ENCODE measurements at places on chromosomes 5 and 9.
A peak's percentile ranks its signal among the peaks of the same experiment; 100 is the strongest.

GRCh38 chr5:144469106-144469505, 298.4 kb downstream of the KCTD16 start:
- no peak for DNase-seq

DNA sequence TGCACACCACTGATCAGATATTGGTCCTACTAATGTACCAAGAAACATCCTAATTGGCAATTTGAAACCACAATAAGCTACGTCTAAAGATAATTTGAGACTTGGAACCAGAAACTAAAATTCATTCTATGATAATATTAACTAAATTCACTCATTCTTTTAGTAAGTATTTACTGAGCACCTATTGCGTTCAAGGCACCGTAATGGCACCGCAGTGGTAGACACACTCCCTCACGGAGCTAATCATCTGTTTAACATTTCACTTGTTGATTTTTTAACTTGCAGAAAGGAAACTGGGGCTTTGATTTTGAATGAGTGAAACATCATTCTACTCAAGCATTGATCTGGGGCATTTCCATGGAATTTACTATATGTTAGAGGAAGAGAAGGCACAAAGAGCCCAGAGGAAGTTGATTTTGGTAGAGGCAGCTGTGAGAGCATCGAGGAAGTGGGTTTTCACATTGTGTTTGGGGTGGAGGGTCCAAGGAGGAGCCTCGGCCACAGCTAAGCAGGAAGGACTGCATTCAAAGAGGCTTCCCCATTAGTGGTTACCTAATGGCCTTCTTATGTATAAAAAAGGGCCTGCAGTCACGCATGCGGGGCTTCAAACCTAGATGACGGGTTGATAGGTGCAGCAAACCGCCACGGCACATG, 7.1 kb downstream of the RAPGEF1 start:
- DNase-seq: no peak

DNA sequence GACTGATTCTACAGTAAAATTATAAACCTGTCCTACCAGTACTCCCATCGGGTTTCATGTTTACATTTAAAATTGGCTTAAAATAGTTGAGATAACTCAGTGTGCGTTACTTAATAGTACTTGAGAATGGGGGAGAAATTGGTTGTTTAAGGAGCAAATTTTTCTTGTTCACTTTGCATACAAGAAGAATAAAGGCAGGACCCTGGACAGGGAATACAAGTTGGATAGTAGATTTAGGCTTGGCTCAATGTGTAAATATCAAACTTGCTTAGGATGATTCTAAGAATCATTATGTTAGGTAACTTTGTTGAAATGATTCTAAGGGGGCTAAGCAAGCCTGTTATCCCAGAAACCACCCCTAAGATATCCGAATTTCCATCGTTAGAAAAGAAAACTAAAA, 448.4 kb upstream of the TLE4 start:
- DNase-seq: no peak

DNA sequence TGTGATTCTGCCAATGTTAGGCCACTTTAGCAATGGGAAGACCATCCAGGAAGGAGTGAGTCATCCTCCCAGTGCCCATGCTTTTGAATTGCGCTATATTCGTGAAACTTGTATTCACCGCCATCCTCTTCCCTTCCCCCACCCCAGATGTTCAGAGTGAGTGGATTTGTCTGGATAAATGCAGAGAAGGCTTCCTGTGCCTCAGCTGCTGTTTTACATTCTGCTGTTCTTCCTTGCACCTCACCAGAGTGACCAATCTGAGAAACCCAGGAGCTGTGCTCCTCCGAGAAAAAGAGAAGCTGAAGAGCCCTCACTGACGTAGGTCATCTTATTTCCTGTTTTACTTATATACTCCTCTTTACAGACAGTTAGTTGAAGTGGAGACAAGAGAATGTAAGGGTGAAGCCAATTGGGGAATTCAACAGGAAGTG, 24.6 kb upstream of the SVEP1 start:
- no peak for DNase-seq

DNA sequence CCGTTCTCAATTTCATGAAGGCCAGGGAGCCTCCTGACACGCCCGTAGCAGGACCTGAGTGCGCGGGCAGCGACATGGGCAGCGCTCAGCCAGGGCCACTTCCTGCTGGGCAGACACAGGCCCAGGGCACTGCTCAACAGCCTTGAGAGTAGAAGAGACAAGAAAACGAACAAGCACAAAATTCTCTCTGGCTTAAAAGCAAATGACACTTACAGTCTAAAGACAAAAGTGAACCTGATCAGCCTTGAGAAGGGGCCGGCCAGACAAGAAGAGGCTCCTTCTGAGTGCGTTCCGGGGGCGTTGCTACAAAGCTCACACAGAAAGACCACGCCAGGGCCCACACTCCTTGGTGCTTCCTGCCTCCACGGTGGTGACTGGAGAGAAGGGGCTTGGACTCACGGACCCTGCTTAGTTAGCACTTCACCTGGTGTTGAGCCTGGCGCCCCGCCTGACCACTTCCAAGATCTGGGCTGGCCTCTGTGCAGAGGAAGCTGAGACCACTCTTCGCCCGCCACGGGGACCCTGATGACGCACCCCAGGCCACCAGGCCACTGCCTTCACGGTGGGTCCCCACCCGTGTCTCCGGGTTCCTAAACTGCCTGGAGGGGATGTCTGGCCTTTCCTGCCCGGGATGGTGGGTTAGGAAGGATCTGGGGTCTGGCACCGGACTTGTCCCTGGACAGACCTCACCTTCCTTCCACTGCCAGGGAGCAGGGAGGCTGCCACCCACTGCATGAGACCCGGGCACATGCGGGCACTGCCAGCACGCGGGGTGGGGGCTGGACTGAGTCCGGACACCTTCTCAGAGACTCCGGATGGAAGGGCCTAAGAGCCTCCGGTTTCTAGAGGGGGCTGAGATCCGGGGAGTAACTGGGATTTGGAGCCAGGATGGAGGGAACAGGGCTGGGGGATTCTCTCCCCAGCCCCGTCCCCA, 1.3 kb downstream of the SLC12A7 start:
- DNase-seq: no peak

DNA sequence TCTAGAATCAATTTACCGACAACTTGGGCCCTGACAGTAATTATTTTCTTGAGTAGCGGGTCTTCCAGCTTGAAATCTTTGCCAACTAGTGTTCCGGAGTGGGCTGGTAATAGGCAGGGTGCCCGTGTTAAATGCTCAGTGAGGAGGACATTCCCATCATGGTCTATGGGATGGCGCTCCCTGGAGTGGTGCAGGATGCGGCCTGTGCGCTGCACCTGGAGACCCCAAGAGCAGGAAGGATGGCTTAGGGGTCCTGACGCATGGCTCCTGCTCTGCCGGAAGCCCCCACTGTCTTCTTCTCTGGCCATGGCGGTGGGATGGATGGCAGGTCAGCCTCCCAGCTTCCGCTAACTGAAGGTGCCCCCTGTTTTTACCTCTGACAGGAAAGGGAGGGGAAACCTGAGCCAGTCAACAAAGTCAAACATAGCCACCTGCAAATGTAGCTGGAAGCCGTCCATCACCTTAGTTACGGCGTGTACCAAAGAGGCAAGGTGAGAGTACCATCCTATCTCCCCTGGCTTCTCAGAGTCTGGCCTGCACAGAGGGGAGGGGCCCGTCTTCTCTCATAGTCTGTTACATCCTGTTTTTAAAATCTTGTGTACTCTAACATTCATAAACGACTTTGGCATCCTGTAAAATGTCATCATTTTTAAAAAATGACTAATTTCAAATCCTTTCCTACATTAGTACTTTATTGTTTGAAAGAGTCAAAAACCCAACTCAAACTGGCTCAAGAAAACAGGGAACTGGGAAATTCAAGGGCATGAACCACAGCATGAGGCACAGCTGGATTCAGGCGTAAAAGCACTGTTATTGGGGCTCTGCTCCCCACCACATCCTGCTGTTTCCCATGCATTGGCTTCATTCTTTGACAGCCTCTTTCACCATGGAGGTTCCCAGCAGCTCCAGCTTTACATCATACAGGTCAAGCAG, 28.5 kb upstream of the UNC5A start:
- no peak for DNase-seq

- DNase-seq: no peak
Observed at GRCh38 chr5:75043633-75044264, 8.6 kb downstream of the GCNT4 start.

DNA sequence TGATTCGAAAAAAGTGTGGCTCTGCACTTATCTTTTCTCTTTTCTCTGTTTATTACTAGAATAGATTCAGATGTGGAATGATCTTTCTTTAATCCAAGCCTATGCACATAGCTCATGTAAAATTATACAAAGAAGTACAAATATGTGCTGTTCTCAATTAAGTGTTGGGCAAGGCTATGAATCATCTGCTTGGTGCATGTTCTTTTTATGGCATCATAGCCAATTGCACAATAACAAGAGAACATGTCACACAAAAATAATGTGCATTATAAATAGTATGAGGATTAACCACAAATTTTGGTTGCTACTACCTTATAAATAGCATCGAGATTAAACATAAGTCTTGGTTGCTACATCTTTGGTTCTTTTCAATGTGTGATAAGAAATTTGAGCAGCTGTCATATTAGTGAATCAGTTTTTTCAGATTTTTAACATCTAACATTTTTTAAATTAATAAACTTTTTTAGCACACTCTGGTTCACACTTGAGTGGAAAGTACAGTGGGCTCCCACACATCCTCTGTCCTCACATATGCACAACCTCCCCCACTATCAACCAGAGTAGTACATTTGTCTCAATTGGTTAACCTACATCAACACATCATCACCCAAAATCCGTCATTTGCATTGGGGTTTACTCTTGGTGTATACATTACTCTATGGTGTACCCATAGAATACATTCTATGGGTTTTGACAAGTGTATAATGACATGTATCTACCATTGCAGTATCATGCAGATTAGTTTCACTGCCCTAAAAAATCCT, 6.8 kb upstream of the RECK start:
- DNase-seq: no peak

DNA sequence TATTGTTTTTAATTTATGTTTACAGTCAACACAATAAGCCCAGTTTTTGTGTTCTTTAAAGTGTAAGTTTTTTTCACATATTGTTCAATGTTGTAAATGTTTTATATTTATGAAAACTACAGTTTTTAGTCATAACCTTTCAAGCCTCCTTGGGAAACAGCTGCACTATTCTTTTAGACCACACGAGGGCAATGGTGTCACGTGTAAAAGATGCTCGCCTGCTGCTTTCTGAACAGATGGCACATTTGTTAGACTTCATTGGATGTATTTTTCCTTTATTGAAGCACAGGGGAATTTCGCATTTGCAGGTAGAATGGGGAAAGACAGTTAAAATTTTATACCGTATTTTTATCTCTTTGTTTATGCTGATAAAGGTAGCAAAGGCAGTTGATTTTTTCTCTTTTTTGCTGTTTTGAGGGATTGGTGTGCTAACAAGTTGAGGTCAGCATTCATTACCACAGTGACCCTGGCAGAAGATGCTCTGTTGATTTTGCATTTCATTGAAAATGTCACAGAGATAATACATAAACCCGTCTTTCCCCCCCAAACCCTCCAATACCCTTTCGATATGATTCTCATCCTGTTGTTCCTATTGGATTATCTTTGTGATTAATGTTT, 59.0 kb downstream of the MAT2B start:
- peak; percentile 48 for DNase-seq

GRCh38 chr9:128551657-128552152, 682 bp upstream of the SPTAN1 start:
- DNase-seq: no peak

DNA sequence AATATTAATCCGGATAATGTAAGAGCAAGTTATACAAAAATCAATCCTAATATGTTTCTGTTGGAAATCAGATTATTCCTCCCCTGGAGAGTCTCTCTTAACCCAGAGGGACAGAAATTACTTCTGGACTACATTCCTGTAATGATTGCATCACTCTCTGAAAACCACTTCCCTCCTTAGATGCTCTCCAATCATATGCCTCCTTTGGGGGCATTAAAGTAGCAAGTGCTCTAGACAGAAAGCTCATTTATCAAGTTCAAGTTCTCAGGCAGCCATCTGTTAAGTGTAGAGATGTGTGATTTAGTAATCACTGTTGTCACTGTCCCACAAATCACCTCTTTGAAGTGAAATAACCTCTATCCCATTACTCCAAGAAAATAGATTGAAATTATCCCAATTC, 247.1 kb downstream of the SLCO4C1 start:
- DNase-seq: no peak

DNA sequence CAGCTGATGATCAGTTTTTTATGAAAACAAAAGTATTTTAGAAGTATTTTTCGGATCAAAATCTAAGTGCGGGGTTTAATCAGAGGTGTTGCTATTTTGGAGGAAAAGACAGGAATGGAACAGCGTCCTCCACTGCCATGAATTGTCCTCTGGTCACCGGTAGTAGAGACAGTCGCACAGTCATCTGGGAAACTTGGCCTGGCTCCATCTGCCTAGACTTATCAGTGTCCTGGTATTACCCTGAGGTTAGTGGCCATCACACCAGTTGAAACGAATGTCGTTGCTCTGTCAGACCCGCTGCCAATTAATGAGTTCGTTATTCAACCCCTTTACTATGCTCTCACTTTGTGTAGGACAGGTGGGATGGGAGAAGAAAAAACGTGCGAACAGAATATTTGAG, 8.2 kb downstream of the TLX3 start:
- no peak for DNase-seq

- no peak for DNase-seq
Observed at GRCh38 chr9:83765376-83765775, 52.2 kb downstream of the GKAP1 start.

DNA sequence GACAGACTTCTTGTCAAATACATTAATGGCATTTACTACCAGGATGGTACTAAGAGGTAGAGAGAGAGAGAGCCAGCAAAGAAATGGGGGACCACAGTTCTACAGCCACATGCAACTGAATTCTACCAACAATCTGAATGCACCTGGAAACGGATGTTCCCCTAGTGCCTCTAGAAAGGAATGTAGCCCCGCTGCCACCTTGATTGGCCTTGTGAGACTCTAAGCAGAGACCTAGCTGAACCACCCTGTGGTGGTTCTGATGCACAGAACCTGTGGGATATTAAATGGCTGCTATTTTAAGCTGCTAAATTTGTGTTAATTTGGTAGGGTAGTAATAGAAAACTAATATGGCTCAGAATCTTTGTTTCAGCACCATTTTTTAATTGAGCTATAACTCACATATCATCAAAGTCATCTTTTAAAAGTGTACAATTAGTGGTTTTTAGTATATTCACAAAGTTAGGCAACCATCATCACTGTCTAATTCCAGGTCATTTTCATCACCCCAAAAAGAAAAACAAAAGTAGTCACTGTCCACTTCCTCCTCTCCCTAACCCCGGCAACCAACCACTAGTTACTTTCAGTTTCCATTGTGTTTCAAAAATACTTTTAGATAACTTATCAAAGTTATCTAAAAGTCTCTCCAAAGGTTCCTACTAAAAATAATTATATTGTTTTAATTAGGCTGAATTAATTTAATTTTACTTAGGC, 51.7 kb downstream of the CPLANE1 start:
- no peak for DNase-seq

GRCh38 chr9:15541872-15542271, 11.0 kb upstream of the CCDC171 start:
- DNase-seq: no peak
